Naive thymus-derived CD4-positive, alpha-beta T cell (primary cell): ENCODE measurements at places on chromosomes 2 and 18.

GRCh38 chr2:108988796-108989713 is at the start of gene EDAR:
EDAR (minus strand) TSS chr2:108989220; CDS start chr2:108931014, 58,206 bp downstream.
- peak within 1 kb of the TSS; percentile 74 for H3K27ac ChIP-seq
- peaks cover 35% of the 10 kb centered on the region for H3K4me1 ChIP-seq
- peak; percentile 63 for DNase-seq
- H3K4me3 ChIP-seq: peak within 1 kb of the TSS; percentile 80
- H3K36me3 ChIP-seq: no peaks in the 10 kb centered on the region
- H3K27me3 ChIP-seq: no peaks in the 10 kb centered on the region

DNA sequence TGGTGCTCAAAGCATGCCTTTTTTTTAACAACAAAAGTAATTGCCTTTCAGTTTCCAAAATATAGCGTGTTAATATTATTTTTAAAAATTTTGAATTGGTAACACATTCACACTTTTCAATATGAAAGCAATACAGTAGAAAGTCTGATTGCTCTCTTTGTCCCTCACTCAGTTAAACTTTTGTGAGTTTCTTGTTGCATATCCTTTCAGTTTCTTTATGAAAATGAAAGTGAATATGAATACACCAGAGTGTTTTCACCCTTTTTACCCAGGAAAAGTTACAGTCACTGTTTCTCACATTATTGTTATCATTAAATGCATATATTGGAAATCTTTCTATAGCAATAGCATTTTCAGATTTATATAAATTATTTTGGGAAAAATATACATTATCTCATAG is 377.4 kb upstream of the CRIM1 start:
- DNase-seq: no peak
- H3K4me3 ChIP-seq: no peak overlapping the region
- no peak overlapping the region for H3K27ac ChIP-seq
- no peaks in the 10 kb centered on the region for H3K36me3 ChIP-seq
- H3K4me1 ChIP-seq: peaks cover 5% of the 10 kb centered on the region
- no peaks in the 10 kb centered on the region for H3K27me3 ChIP-seq

GRCh38 chr2:105361102-105361889 is 24.0 kb downstream of the C2orf49 start:
- no peaks in the 10 kb centered on the region for H3K27me3 ChIP-seq
- DNase-seq: no peak
- no peak overlapping the region for H3K4me3 ChIP-seq
- peaks cover 3% of the 10 kb centered on the region for H3K36me3 ChIP-seq

GRCh38 chr18:75016025-75016717 is 192.8 kb downstream of the PTGR3 start:
- H3K27me3 ChIP-seq: no peaks in the 10 kb centered on the region
- H3K27ac ChIP-seq: no peak overlapping the region
- DNase-seq: no peak

GRCh38 chr2:23546913-23547312 is 161.9 kb downstream of the KLHL29 start:
- no peaks in the 10 kb centered on the region for H3K27me3 ChIP-seq
- no peak overlapping the region for H3K4me3 ChIP-seq
- no peak for DNase-seq
- no peak overlapping the region for H3K27ac ChIP-seq

DNA sequence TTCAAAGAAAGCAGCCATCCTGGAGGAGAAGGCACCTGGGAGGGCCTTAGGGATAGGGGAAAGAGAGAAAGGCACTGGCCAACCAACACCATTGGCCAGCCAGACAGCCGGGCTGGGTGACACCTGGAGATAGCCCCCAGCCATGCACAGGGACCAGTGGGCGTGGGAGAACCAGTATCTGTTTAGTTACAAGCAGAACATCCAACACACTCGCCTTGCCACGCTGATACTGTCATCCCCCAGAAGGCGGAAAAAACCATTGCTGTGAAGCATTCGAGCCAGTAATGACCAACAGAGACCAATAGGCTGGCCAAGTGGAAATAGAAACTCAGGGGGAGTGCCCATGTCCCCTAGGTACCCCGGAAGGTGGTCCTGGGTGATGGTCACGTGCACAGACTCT is 15.5 kb downstream of the ASPRV1 start:
- DNase-seq: no peak
- no peak overlapping the region for H3K4me3 ChIP-seq
- H3K4me1 ChIP-seq: peaks cover 17% of the 10 kb centered on the region
- H3K36me3 ChIP-seq: peaks cover 19% of the 10 kb centered on the region
- H3K27me3 ChIP-seq: no peaks in the 10 kb centered on the region
- no peak overlapping the region for H3K27ac ChIP-seq

GRCh38 chr18:57819671-57820460 is 16.8 kb upstream of the ATP8B1 start:
- no peak for DNase-seq
- no peaks in the 10 kb centered on the region for H3K4me1 ChIP-seq

DNA sequence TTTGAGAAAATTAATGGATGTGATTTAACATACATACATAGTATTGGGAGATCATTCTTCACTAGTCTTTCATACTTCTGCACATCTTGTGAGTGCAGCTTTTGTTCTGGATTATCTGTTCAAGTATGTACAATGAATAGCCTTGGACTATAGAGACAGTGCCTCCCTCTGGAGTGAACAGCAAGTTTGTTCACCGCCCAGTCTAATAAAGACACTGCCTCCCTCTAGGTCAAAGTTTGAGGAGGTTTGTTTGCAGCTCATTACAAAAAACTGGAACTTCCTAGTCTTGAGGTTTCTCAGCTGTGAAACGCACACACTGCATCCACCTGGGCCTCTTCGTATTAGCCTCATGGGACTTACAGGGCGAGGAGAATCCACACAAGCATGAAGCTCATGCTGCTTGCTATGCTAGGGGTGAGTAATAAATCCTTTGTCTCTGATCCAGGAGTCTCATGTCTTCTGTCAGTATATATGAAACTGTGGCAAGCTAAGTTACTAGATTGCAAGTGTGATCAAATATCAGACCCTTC is 26.0 kb upstream of the LAPTM4A start:
- no peak for DNase-seq
- no peaks in the 10 kb centered on the region for H3K27me3 ChIP-seq

DNA sequence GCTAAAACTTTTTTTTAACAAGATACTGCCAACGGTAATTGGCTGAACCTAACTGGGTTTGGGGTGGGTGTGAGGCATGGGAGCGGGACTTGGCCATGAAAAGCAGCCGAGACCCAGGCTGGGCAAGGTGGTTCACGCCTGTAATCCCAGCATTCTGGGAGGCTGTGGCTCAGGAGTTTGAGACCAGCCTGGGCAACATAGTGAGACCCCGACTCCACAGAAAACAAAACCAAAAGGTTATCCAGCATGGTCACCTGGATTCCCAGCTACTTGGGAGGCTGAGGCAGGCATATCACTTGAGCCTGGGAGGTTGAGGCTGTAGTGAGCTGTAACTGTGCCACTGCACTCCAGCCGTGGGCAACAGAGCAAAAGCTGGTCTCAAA is 11.0 kb upstream of the SEMA4C start:
- H3K36me3 ChIP-seq: no peaks in the 10 kb centered on the region
- no peaks in the 10 kb centered on the region for H3K27me3 ChIP-seq
- no peak overlapping the region for H3K27ac ChIP-seq
- no peak for DNase-seq
- H3K4me3 ChIP-seq: no peak overlapping the region

- no peak for DNase-seq
- peaks cover 33% of the 10 kb centered on the region for H3K36me3 ChIP-seq
- no peak overlapping the region for H3K4me3 ChIP-seq
- H3K27ac ChIP-seq: no peak overlapping the region
Measured at GRCh38 chr2:42328148-42328833, 32.7 kb downstream of the COX7A2L start.

DNA sequence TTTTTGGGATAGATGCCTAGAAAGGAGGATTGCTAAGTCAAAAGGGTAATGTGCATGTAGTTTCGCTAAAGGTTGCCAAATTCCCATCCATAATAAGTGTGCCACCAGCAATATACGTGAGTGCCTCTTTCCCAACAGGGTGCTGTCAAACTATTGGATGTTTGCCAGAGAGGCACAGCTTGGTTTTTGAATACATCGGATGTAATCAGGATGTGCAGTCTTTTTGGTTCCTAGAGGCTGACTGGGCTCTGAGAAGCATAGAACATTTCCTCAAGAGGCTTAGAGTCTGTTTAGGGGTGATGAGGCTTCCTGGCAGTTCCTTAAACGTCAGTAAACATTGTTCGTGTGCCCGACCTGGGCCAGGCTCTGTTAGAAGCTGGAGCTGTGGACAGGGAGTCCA is 28.0 kb downstream of the AGAP1 start:
- no peaks in the 10 kb centered on the region for H3K36me3 ChIP-seq
- H3K27me3 ChIP-seq: no peaks in the 10 kb centered on the region
- H3K4me1 ChIP-seq: no peaks in the 10 kb centered on the region
- no peak overlapping the region for H3K4me3 ChIP-seq

- DNase-seq: no peak
- peaks cover 3% of the 10 kb centered on the region for H3K36me3 ChIP-seq
- peak overlapping the region; percentile 19 for H3K4me3 ChIP-seq
- peak overlapping the region; percentile 98 for H3K27ac ChIP-seq
Measured at GRCh38 chr2:113895301-113895700, 5.4 kb downstream of the ACTR3 start.

- H3K27ac ChIP-seq: no peak overlapping the region
- no peaks in the 10 kb centered on the region for H3K36me3 ChIP-seq
- no peaks in the 10 kb centered on the region for H3K4me1 ChIP-seq
- DNase-seq: no peak
- H3K4me3 ChIP-seq: no peak overlapping the region
Measured at GRCh38 chr2:109244750-109245382, 115.9 kb downstream of the SH3RF3 start.

DNA sequence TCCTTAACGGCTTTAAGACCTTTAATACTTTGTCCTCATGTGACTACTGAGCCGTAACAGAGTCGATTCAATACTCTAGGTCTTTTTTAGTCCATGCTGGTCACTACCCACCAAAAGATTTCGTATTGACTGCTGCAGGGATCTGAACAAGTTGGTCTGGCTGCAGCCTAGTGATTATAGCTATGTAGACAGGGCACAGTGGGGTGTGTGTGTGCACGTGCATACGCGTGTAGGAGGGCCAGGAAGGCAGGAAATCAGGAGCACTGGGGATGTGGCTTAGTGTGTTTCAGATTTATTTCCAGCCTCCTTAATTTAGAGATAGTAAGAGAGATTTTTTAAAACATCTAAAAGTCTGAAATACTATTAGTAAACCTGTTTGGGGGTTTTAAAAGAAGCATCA is 161.4 kb downstream of the MYO3B start:
- H3K4me3 ChIP-seq: no peak overlapping the region
- DNase-seq: no peak
- no peak overlapping the region for H3K27ac ChIP-seq
- H3K27me3 ChIP-seq: no peaks in the 10 kb centered on the region
- no peaks in the 10 kb centered on the region for H3K4me1 ChIP-seq
- no peaks in the 10 kb centered on the region for H3K36me3 ChIP-seq

DNA sequence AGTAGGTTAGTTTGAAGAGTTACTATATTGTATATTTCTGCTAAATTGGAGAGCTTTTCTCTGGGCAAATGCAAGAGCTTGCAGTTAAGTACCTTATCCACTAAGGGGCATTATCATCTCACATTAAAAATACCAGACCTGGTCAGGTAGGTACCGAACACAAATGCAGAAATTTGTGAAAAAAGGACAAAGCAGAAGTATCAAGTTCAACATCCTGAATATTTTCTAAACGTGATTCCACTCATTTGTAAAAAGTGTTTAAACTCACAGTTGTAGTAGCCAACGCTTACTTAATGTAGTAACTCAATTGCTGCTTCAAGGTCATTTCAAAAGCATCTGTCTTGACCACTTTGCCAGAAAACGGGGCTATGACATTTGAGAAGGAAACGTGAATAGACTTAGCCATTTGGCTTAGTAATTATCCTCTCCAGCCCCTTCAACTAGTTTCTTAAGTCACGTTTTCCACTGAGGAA is 52.1 kb downstream of the CYRIA start:
- no peaks in the 10 kb centered on the region for H3K4me1 ChIP-seq
- no peaks in the 10 kb centered on the region for H3K27me3 ChIP-seq
- no peak overlapping the region for H3K27ac ChIP-seq
- no peak for DNase-seq
- H3K36me3 ChIP-seq: no peaks in the 10 kb centered on the region
- no peak overlapping the region for H3K4me3 ChIP-seq

DNA sequence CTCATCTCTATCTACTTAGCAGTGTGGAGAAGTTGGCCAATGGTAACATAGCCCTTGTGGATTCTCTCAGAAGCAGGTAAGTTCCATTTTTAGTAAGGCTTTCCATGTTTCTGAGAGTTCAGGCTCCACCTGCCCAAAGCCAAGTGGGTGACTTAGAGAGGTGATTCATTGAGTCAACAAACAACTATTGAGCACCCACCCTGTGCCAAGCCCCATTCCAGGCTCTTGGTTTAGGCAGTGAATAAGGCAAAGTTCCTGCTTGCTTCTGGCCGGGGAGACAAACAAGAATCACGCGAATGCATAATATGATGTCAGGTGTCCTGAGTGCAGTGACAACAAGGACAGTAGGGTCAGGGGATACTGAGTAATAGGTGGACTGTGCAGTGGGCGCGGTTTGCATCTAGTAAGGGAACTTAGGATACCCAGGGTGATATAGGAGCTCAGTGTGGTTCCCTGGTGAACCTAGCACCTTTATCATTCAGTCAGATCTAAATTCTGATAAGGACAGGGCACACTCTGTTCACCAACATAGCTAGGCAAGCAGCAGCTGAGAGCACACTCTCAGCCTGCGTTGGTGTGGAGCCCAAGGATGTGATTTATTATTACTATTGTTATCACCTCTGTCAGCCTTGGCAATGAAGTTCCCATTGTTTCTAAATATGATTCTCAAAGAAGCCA is 31.7 kb upstream of the KCTD1 start:
- no peak for DNase-seq
- no peak overlapping the region for H3K27ac ChIP-seq
- no peaks in the 10 kb centered on the region for H3K4me1 ChIP-seq
- no peak overlapping the region for H3K4me3 ChIP-seq
- H3K36me3 ChIP-seq: no peaks in the 10 kb centered on the region
- peaks cover 4% of the 10 kb centered on the region for H3K27me3 ChIP-seq

- H3K4me3 ChIP-seq: no peak overlapping the region
- no peaks in the 10 kb centered on the region for H3K27me3 ChIP-seq
- no peak for DNase-seq
Measured at GRCh38 chr2:133097666-133098065, 427.7 kb upstream of the LYPD1 start.

DNA sequence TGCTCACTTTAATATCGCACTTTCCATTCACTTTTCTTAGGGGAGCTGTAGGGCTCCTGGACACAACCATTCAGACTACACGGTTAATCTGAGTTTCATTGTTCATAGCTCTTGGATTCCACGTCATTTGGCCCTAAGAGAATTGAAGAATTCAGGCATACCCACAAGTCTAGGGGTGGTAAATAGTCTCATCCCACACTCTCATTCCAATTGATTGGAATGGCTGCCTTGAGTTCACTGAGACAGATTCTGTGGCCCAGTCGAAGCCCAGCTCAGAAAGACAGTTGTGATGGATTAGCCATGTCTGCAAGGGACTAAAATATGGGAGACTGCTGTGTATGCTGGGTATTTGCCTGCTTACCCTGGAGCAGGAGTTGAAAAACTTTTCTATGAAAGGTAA is 124.6 kb downstream of the TFCP2L1 start:
- no peak for DNase-seq
- no peaks in the 10 kb centered on the region for H3K4me1 ChIP-seq
- no peaks in the 10 kb centered on the region for H3K27me3 ChIP-seq
- H3K27ac ChIP-seq: no peak overlapping the region
